ENCODE measurements at places on chromosomes 2 and 18.

GRCh38 chr2:105291981-105292380, 37.6 kb downstream of the TGFBRAP1 start:
- DNase-seq, result no peak

GRCh38 chr2:47429795-47430194, 26.8 kb downstream of the MSH2 start:
- no peak for DNase-seq

GRCh38 chr2:101410114-101410513, 22.8 kb upstream of the CREG2 start:
- no peak for DNase-seq

- no peak for DNase-seq
These were observed 117.6 kb downstream of the BIRC6 start for GRCh38 chr2:32474381-32474780.

DNA sequence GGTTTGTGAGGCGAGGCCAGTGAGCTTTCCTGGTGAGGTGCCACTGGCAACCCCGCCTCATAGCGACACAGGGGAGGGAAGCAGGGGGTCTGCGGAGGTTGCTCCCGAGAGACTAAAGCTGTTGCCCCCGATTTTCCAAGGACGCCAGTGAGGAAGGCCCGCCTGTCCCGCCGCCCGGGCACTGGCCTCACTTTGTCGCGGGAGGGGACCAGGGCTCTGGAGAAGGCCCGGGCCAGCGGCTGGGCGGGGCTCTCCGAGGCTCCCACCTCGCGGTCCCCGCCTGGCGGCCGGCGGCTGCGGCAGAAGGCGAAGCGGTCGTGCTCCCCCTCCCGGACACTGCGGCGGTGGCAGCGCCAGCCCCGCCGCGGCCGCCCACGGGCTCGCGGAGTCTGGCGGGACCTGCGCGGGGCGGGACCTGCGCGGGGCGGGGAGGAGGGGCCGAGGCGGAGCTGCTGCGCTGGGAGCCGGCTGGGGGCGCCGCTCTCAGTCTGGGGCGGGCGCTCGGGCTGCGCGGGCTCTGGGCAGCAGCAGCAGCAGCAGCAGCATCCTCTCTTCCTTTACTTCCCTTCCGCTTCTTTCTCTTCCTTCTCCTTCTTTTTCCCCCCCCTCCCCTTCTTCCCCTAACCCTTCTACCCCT, at the start of gene MAP2:
Gene MAP2, plus strand, starts transcription at position 486 of the 637 bp plus-strand sequence. CDS start 229,124 bp downstream, outside the sequence.
- peak; percentile 88 for DNase-seq

DNA sequence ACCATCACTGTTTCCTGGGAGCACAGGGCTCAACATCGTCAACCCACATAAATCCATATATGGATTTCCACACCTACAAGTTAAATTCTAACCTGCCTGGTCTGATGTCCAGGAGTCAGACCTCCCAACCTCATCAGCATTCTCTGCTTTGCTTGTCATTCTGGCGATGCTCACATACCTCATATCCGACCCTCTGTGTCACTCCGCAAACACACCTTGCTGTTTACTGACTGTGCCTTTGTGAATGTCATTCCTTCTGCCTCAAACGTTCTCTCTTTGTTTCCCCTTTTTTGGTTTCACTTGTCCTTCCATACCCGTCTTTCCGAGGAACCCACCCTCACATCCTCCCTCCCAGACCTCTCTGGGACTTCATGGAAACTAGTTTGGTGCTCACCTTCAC, 187.1 kb downstream of the ACTR3 start:
- no peak for DNase-seq

- no peak for DNase-seq
These were observed 84.7 kb downstream of the ZNF407 start for GRCh38 chr18:74682141-74682990.

GRCh38 chr2:59276033-59276432, 1034.9 kb upstream of the FANCL start:
- no peak for DNase-seq

- no peak for DNase-seq
These were observed 42.1 kb downstream of the DOK1 start for GRCh38 chr2:74596584-74596983.

DNA sequence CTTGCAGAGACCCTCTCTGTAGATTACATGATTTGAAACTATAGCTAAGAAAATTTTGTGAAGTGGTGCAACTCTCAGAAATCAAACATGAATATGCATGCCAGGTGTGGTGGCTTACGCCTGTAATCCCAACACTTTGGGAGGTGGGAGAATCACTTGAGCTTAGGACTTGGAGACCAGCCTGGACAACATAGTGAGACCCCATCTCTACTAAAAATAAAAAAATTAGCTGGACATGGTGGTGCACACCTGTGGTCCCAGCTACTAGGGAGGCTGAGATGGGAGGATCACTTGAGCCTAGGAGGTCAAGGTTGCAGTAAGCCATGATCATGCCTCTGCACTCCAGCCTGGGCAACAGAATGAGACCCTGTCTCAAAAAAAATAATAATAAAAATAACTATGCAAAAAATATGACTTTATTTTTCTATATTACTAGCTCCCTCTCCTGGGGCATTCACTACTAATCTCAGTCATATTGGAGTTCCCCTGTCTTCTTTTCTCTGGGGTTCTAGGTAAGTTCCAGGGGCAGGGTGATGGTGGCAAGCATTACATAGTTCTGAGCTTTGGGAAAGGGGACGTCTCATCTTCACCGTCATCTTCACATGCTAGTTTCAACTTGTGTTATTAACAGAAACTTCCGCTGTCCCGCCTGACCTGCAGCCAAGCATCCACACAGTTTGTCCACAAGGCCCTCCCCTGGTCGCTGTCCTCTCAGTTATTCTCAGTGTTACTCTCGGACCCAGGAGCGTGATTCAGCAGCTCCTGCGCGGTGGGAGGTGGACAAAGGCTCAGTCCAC, 96.8 kb upstream of the MBOAT2 start:
- DNase-seq, result no peak

DNA sequence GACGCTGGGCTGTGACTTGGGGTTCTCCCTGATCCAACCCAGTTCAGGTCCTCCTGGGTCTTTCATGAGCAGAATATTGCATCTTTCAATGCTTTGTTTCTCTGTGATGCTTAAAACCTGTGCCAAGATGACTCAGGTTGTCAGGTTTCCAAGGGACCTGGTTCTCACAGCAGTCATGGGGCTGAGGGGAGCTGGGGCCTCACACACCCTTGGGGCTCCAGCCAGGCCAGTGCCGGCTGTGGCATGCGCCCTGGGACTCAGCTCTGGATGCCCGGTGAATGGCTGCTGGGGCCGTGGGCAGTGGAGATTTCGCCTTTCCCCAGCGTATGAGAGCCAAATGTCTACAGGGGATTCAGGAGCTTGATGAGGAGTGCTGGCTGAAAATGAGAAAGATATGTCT, 29.6 kb downstream of the EDAR start:
- DNase-seq, result no peak

- no peak for DNase-seq
These were observed 145.4 kb downstream of the TCF4 start for GRCh38 chr18:55442561-55442960.

- no peak for DNase-seq
These were observed 755.7 kb upstream of the SLC8A1 start for GRCh38 chr2:41207578-41207977.

GRCh38 chr18:54787616-54788015, 40.7 kb upstream of the RAB27B start:
- no peak for DNase-seq

DNA sequence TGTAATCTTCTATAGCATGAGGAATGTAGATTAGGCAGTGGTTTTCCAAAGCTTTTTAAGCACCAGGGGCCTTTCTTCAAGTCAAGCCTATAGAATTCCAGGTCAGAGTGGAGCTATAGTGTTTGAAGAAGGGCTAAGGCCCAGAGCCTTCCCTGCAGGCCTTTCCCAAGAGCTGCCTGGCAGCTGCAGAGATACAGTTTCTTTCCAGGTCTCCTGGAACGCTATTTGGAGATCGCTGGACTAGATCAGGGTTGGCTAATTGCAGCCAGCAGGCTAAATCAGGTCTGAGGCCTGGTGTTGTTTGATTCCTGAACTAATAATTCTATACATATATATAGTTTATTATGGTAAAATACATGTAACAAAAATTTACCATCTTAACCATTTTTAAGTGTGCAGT, 319.0 kb upstream of the SPRED2 start:
- no peak for DNase-seq

DNA sequence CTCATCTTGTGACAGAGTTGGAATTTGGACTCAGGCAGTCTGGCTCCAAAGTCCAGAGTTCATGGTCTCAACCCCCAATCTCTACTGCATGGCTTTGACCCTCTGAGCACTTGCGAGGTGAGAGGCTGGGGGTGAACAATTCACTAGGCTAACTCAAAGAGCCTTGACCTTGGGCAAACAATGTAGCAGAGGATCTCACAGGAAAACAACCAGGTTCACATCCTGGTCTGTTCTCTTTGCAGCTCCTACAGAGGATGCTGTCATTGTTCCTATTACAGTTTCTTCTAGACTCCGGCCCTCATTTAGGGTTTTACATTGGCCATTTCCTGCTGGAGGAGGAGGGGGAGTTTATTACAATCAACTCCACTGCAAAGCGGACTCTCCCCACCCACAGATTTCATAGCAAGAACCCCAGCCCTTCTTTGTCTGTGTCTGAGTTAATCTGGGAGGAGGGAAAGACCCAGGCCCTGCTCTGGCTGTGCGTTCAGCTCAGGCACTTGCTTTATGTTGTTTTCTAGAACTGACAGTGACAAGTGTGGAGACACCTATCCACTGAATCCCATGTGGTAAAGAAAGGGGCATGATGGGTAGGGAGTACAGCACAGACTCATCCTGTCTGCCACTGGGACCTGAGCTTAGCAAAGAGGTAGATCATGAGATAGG, 101.6 kb downstream of the LBH start:
- DNase-seq, result no peak

DNA sequence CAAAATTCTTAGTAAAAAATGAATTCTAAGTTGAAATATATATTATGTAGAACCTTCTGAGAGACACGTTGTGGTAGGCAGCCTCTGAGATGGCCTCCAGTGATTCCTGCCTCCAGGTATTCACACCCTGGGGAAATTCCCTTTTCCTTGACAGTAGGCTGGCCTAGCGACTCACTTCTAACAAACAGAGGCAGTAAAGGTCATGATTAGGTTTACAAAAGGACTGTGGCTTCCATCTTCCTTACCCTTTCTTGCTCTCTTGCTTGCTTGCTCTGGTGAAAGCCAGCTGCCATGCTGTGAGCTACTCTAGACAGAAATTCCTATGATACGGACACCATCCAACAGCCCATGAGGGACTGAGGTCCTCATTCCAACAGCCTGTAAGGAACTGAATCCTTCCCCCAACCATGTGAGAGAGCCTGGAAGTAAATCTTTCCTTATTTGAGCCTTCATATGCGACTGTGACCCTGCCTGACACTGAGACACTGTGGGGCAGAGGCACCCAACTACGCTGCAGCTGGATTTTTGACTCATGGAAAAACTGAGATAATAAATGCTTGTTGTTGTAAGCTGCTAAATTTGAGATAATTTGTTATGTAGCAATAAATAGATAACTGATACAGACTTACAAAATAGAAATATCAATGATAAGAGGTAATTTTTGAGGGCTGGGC, 32.7 kb upstream of the SERTAD2 start:
- no peak for DNase-seq

GRCh38 chr2:102187496-102188150, 800 bp downstream of the IL1RL2 start:
- peak; percentile 59 for DNase-seq

DNA sequence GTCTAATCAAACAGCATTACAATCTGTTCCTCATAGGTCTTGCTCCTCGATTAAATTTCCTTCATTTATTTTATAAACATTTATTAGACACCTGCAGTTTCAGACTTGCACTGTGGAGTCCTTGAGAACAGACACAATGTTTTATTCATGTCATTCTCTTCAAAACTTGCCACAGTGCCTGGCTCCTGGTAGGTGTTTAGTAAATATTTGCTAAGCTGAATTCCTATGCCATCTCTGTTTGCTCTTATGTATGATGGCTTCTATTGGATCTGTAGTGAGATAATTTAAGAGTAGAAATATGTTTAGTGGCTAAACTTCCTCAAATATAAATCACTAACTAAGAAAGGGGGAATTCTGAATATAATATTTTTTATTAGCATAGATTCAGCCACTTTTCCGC, 61.4 kb downstream of the LRATD1 start:
- DNase-seq, result no peak

GRCh38 chr2:26461601-26462023, 16.3 kb downstream of the OTOF start:
- no peak for DNase-seq

GRCh38 chr2:219562049-219563020, 9.0 kb downstream of the OBSL1 start:
- no peak for DNase-seq

GRCh38 chr18:9694174-9694573, 13.9 kb upstream of the RAB31 start:
- no peak for DNase-seq

DNA sequence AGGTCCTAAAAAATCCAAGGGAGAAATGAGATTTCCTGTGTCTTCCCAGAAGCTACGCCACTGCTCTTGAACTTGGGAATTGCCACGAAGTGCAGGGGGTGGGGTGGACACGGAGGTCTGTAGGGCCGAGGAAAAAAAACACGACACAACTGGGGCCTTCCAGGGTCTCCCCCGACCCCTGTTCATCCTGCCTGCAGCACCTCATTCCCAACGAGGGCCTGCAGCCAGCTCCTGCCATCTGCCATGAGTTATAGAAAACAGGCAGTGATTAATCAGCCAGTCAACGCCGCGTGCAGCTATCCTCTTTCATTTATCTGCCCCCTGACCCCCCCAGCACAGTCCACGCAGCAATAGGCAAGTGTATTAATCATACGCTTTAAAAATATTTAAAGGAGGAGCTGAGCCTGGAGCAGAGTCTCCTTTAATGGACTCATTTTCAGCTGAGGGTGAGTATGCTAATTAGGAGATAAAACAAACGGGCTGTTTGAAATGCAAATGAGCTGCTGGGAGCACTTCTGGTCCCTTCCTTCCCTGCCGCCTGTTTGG, 209.9 kb downstream of the TFCP2L1 start:
- DNase-seq, result peak; percentile 57

GRCh38 chr2:174812037-174812436, 47.8 kb upstream of the CHRNA1 start:
- no peak for DNase-seq

GRCh38 chr18:3691705-3692104, 241.7 kb downstream of the TGIF1 start:
- no peak for DNase-seq

DNA sequence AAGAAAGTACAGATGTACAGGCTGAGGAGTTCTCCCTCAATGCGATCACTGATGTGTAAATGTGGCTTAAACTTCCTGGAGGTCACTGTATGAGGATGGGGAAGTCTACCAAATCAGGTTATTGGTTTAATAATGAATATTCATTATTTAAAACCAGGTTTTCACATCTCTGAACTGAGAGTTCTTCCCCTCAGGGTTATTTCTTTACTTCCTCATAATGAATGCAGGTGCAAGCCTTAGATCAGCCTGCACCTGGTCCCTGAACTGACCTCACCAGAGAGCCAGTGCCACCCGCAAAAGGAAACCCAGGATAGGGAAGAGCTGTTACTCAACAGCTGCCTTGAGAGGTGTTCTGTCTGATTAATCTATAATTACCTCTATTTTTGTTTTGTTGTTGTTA, 369.0 kb downstream of the EPHA4 start:
- no peak for DNase-seq

DNA sequence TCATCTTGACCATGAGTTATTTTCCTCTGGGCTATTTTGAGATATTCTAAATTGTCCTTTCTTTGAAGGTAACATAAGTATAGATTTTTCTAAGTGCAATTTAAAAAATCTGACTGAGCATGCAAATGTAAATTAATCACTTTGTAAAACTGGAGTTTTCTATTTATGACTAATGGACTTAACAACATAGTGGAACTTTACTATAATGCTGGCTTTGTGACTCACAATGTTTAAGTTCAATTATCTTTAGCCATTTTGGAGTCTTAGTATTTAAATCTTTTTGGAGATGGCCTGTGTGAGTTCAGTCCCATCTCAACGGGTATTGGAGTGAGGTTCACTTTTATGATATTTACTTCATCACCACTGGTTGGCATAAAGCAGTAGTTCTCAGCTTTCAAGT, 35.2 kb upstream of the NOSTRIN start:
- no peak for DNase-seq
